NCI-H446 treated with DMSO at 0.1 percent for 48 hours (cell line): ENCODE measurements at places on chromosomes 3 and 15.
A peak's percentile ranks its signal among the peaks of the same experiment; 100 is the strongest.

DNA sequence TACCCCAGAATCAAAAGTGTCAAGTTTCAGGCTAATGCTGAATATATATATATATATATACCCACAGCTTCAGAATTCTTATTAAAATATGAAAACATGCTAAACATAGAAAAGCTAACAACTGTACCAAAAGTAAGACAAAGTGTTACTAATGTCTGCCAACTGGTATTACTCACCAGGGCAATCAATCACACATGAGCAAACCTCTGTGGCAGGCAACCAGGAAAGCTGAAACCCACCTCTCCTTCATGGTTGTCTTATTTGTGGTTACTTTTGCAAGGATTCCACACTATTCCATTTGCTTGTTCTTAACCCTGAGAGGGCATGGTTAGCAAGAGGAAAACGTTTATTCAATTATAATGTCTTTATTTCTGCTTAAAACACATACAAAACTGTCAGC is 512.3 kb upstream of the MDFIC2 start:
- peak; percentile 66 for DNase-seq

GRCh38 chr15:42143356-42143755 is 13.1 kb downstream of the PLA2G4F start:
- no peak for DNase-seq

DNA sequence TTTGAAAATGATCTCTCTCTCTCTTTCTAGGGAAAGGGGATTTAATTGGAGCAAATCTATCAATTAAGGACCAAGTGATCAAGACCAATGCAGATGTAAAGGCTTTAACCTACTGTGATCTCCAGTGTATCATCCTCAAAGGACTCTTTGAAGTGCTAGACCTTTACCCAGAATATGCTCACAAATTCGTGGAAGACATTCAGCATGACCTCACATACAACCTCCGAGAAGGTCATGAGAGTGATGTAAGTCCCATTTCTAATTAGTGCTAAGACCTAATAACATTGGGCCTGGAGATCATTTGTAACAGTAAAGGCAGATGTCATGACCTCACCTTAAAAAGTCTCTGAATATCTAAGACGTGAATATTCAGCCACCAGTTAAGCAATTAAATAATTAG is 308.4 kb downstream of the KCNH8 start:
- no peak for DNase-seq

DNA sequence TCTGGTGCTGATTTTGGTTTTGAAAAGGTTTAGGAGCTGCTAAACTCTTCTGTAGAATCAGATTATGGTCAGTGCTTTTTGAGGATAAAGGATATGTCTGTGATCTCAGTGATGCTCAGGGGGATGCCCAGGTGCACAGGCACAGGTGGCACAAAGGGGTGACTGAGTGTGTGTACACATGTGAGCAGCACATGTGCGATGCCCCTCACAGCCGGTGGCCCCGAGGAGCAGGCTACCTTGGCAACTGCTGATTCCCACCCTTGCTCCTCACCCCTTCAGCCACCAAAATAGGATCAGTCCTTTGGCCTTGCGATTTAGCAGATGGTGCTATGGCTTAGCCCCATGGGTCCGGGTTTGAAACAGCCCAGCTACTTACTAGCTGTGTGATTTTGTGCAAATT is 51.1 kb downstream of the POMGNT2 start:
- no peak for DNase-seq

DNA sequence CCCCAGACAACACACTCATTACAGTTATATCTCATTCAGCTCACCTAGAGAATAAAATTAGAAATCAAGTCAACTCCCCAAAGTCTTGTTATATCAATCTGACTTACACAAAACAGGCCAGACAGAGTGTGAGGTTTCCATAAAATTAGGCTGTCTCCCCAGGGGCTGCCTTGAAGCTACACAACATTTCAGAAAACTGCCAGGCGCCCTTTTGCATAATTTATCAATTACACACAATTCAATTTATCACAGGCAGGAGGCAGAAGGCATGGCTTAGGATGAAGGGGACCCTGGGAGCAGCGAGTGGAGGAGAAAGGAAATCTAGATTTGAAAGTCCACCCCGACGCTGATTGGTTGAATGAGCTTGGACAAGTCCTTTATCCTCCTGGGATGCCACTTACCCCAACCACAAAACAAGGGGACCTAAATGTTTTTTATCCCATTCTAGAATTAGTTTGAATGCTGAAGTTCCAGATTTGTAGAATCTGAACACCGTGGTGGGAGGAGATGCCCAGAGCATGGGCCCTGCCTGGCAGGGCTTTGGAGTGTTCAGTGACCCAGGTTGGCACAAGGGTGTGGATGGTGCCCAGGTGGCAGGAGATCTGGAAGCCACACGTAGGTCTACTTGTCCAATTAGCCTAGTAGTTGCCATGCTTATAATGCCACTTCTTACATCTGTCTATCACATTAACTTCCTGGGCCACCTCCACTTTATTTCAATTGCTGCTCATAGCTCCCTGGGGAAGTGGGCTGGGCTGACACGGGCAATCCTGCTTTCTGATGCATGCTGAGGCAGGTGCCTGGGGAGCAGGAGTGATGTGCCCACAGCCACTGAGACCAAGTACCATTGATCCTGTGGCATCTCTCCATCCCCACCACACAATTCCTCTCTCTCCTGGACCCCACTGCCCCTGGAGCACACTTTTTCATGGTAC is 119.8 kb upstream of the TLE3 start:
- DNase-seq: no peak

- DNase-seq: peak; percentile 77
Observed at GRCh38 chr3:176814285-176814684, 383.0 kb downstream of the TBL1XR1 start.

DNA sequence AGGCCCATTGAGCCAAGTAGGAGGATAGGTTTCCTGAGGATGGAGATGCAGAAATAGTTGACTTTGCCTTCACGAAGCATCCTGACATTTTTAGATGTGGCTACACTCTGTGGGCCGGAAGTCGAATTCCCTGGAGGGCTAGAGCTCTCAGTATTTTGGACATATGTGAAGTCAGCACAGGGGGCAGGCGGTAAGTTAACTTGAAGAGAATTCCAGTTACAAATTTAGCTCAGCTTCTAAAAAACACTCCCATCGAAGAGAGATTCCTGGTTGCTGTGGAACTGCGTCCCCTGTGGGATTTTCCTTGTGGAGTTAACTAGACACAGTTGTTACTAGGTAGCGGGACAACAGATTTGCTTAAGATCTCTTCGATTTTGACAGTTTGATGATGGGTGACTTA is 161.9 kb upstream of the RGMA start:
- DNase-seq: no peak

- no peak for DNase-seq
Observed at GRCh38 chr15:39078026-39078425, 502.9 kb upstream of the THBS1 start.

DNA sequence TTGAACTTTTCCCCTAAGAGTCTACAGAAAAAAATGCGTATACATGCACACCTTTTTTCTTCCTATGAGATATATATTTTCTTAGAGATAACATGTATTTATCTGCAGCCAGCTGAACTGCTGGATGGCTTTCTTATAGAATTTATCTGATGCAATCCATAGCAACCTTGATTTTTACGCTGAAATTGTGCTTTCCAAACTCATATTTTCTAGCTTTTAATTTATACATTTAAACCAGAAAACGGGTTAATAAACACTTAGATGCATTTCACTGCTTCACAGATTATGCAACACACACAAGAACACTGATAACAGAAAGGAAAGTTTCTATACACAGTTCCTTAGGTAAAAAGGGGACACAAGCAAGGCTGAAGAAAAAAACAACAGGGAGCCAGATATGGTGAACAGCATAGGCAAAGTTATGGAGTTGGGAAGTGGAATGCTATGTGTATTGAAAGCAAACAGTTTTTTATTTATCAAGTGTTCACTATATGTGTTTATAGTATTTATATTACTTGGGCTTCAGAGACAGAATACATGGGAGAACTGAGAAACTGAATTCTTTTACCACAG is 149.5 kb downstream of the SPATA16 start:
- no peak for DNase-seq
